Astrocyte (in vitro differentiated cells and primary cell): ENCODE measurements at places on chromosomes 2 and 18. TPM values are rescaled to one million over a fixed set of nuclear protein-coding genes. Genes with fewer than 3 reads are reported as not detected.

The RUFY4 gene
- not detected in 2 replicates for total RNA-seq

GRCh38 chr2:181474222-181474881 is 17.2 kb downstream of the ITGA4 start:
- DNase-seq, result no peak

The EGR4 gene
- not detected in 2 replicates for total RNA-seq

DNA sequence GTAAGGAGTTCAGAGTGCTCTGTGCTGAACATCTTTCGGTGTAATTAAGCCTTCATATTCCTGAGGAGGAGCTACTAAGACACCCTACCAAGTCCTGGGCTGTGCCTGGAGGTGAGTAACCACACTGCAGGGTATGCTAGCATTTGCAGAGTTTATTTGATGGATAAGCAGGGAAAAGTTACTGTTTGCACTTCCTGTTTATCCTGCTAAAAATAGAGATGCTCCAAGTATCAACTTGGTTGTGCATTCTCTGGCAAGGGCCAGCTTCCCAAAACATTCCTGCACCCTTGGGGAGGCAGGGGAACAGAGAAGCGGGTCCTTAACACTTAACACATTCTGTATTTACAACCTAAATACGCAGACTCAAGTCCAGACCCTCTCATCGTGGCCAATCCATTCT is 49.8 kb downstream of the PARD6G start:
- no peak for DNase-seq

The LIMS4 gene
- total RNA-seq, result 1.3 and 3.7 TPM in 2 replicates
